Glutamatergic neuron (in vitro differentiated cells): ENCODE measurements at places on chromosomes 4 and X. TPM values are rescaled to one million over a fixed set of nuclear protein-coding genes. Genes with fewer than 3 reads are reported as not detected.

DNA sequence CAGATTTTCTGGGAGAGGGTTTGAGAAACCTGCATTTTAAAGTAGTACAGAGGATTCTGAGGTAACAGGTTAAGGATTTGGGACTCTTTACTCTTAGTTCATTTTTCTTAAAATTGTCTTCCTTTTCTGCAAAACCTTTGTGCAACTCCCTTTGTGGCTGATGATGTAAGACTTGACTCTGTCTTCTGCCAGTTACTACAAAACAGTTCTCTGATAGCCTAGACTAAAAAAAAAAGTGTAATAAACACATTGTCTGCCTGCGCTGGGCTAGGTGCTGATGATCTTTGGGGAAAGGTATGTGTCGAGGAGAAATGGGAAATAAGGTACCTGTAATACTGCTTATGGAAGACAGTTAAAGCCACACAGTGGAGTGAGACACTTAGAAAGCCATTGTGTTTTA, 28.7 kb downstream of the IL13RA1 start:
- DNase-seq: no peak

DNA sequence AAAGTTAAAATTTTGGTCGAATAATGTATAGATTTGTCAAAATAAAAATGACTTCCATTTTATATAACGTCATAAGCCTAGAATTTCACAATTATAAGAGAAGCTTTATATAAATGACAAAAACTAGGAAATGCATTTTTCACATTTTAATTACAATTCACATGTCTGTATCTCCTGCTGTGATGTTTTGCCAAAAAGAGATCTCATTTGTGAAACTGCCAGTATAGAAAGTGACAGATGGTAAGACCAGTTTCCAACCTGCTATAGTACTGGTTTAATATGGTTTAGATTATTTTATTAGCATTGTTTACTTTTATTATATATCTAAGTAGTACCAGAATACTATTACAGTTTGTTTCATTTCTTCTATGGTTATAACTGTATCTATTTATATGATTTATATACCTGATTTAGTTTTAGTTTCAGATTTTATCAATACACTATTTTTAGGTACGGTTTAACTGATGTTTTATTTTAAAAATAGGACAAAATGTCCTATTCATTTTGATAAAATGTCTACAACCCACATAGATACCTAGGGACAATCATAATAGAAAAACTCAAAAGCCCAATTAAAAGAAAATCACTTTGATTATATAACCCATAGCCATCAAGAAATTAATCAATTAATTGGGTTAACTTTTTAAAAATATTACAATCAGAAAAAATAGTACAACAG, 5.4 kb upstream of the CCSER1 start:
- no peak for DNase-seq

- no peak for DNase-seq
These were observed 113.0 kb downstream of the DHRSX start for GRCh38 chrX:2387614-2388239.

- DNase-seq: no peak
These were observed 52.5 kb downstream of the HMGB2 start for GRCh38 chr4:173281406-173282255.

DNA sequence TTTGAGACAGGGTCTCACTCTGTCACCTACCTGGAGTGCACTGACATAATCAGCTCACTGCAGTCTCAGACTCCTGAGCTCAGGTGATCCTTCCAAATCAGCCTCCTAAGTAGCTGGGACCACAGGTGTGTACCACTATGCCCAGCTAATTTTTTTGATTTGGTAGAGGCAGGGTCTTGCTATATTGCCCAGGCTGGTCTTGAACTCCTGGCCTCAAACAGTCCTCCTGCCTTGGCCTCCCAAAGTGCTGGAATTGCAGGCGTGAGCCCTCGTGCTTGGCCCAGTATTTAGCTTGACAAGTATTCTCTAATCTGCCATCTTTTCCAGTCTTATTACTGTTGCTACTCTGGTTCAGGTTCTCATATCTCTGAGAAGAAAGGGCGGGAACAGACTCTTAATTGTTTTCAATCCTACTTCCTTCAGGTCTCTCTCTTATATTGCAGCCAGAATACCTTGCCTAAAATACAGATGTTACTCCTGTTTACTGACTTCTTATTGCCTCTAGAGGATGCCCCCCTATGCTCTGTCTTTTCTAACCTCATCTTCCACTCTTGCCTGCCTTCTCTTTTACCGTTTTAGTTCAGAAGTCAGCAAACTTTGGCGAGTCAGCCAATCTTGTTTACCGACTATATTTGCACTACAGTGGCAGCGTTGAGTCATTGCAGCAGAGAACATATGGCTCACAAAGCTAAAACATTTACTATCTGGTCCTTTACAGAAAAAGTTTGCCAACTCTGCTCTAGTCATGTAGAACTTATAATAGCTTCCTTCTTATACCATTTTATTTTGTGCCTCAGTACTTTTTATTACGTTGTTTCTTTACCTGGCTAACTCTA, 19.0 kb downstream of the MRPL1 start:
- no peak for DNase-seq

GRCh38 chr4:127238956-127239475, 393.7 kb upstream of the INTU start:
- no peak for DNase-seq

GRCh38 chr4:88045021-88045420, 37.6 kb downstream of the PKD2 start:
- no peak for DNase-seq

- no peak for DNase-seq
These were observed 135.3 kb downstream of the ZNF518B start for GRCh38 chr4:10321931-10322330.

GRCh38 chrX:131301155-131301554, 12.0 kb upstream of the IGSF1 start:
- DNase-seq: no peak

DNA sequence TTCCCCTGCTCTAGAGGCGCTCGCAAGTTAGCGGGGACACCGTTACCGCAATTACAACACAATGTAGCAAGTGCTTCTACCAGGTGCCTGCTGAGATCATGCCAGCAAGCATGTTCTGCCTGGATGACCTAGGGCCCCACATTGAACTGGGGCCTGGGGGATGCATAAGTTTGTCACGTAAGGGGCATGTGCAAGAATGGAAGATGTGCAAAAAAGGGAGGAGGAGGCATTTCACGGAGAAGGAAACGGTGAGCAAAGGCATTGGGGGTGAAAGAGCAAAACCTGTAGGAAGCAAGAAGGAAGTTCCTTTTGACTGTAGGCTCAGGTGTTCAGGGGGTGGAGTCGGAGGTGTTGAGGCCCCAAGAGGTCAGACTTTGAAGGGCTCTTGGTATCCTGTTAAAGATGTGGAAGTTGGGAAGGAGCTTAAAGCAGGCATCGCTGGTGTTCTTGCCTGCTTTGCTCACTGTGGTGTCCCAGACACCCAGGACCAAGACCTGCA, 602 bp upstream of the SCARB2 start:
- no peak for DNase-seq

DNA sequence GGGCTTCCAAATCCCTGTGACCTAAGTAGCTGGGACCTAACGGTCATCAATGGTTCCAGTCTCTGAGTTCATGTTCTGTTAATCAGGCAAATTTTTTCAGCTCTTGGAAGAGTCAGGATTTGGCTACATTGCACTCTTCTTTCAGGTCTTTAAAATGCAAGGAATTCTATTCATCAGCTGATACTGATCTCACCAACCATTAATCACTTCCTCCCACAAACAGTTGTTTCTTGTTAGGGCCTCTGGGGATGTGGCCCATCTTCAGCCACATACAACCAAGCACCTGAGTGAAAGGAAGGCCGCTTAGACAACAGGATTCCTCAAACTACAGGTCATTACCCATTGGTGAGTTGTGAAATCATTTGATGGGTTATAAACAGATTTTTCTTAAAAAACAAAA, 71.7 kb downstream of the FANCB start:
- no peak for DNase-seq

DNA sequence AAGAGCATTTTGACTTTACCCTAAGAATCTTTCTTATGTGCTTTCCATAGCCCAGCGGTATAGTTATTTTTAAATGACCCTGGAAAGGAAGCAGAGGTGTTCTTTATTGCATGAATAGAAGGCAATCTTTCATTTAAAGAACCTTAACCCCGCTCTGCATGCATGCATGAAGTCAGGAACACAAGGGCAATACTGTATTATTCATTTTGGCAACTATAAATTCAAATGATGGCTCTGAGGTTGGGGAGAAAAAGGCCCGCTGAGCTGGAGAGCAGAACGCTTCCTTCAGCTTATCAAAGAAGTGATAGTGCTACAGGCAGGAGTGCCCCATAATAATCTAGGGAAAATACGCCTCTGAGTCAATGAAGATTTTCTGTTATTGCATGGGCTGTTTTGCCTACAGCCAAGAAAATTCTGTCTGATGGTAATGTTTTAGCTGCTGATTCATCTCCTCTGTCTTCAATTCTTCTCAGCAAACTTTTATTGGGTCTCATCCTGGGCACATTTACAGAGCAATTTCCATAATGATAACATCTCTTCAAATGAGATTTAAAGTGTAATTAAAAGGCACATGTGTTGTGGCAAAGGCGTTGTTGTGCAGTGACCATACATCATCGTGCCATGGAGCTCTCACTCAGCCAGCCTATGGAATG, 452.2 kb upstream of the FTHL17 start:
- no peak for DNase-seq

DNA sequence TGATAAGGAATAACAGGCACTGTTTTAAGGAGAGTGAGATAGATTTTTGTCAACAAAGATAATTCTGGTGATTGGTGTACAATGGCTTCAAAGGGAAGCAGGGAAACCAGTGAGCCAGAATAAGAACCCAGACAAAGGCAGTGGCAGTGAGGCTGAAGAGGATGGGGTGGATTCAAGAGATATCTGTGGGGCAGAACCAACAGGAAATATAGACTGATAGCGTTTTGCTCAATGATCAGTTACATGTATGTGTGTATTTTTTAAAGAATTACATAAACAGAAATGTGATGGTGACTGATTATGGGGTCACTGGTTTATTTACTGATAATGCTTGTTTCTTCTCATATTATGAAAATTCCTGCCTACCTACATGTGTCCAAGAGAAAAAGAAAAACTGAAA, 66.4 kb downstream of the AMMECR1 start:
- no peak for DNase-seq

GRCh38 chr4:98610431-98610830, 48.0 kb downstream of the TSPAN5 start:
- no peak for DNase-seq

FGB gene
- not detected for total RNA-seq

NOX1 gene
- total RNA-seq: not detected

SPIN2B gene
- 20.1 TPM for total RNA-seq
